Caco-2 (cell line): ENCODE measurements at places on chromosomes 6 and 20. TPM values are rescaled to one million over a fixed set of nuclear protein-coding genes. Genes with fewer than 3 reads are reported as not detected.

Gene GUCA1A
- not detected in 2 replicates for total RNA-seq

DNA sequence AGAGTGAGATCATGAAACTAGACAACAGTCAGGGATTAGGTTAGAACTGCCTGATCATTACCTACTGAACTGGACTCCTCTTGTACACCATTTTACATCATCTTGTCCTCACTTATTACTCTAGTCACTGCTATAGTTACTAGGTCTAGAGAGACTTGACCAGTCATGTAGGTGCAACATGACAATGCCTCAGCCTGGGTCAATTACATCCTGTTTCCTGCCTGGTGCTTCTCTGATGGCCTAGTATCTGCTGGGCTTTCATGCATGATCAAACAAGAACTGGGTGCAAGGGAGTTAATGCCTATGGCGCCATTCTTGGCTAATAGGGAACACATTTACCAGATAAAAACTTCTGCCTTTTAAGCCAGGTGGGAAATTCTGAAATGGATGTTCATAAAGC, 39.2 kb upstream of the MMS22L start:
- no peaks in the 10 kb centered on the region for H3K4me1 ChIP-seq
- H3K36me3 ChIP-seq = no peaks in the 10 kb centered on the region
- H3K27me3 ChIP-seq = no peaks in the 10 kb centered on the region
- no peak overlapping the region for H3K4me3 ChIP-seq
- no peak for DNase-seq
- H3K27ac ChIP-seq = no peak overlapping the region

- DNase-seq = peak; percentile 44
- no peaks in the 10 kb centered on the region for H3K27me3 ChIP-seq
- peaks cover 10% of the 10 kb centered on the region for H3K4me1 ChIP-seq
- no peaks in the 10 kb centered on the region for H3K36me3 ChIP-seq
- peak overlapping the region; percentile 95 for H3K27ac ChIP-seq
These were observed 54.0 kb upstream of the BTN3A2 start for GRCh38 chr6:26311012-26311384.

GRCh38 chr6:131258010-131258652, 122.9 kb downstream of the AKAP7 start:
- no peaks in the 10 kb centered on the region for H3K36me3 ChIP-seq
- no peak overlapping the region for H3K27ac ChIP-seq

Gene PMEPA1
- total RNA-seq = 3.3 and 3.7 TPM in 2 replicates

GRCh38 chr20:36170542-36171215, 16.1 kb downstream of the EPB41L1 start:
- DNase-seq = no peak
- no peaks in the 10 kb centered on the region for H3K36me3 ChIP-seq
- no peaks in the 10 kb centered on the region for H3K27me3 ChIP-seq
- H3K4me1 ChIP-seq = no peaks in the 10 kb centered on the region
- H3K27ac ChIP-seq = peak overlapping the region; percentile 24
- no peak overlapping the region for H3K4me3 ChIP-seq

DNA sequence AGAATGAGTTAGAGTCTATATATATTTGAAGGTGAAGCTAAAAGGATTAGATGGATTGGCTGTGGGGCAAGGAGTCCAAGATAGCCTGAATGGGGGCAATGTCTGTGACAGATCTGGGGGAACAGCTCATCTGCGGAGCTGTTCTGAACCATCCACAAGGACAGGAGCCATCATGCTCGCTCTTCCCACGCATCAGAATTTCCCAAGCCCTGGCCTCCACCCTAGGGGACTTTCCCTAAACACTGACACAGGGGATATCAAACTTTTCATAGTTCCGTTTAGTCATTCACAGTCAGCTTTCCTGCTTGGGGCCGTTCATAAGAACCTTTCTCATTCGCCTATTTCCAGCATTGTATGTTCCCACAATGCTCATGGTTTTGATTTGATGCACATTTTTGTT, 37.6 kb upstream of the CCN6 start:
- no peak overlapping the region for H3K27ac ChIP-seq
- H3K4me3 ChIP-seq = no peak overlapping the region
- no peak for DNase-seq
- no peaks in the 10 kb centered on the region for H3K4me1 ChIP-seq
- H3K36me3 ChIP-seq = no peaks in the 10 kb centered on the region

DNA sequence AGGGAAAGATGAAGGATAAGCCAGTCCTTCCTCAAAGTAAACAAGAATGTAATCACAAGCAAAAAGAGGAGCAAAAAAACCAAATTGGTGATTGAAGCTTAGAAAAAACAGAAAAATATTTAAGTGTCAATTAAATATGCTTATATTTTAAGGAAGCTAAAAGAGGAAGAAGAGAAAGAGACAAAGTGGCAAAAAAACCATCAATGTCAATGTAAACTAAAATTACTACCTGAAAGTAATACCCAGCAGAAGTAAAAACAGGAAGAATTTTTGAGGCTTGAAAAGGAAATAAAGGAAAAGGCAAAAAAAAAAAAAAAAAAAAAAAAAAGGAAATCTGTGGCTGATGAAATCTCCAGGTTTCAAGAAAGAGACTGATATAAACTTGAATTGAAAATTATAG, 36.2 kb upstream of the OGFRL1 start:
- no peaks in the 10 kb centered on the region; the same call in 1 of the 2 replicates for H3K27me3 ChIP-seq
- H3K4me1 ChIP-seq = peaks cover 6% of the 10 kb centered on the region; the same call in 1 of the 2 replicates
- H3K27ac ChIP-seq = no peak overlapping the region
- no peak overlapping the region for H3K4me3 ChIP-seq
- no peaks in the 10 kb centered on the region for H3K36me3 ChIP-seq
- no peak for DNase-seq

- DNase-seq = no peak
- peak overlapping the region; percentile 19 for H3K27ac ChIP-seq
- no peak overlapping the region for H3K4me3 ChIP-seq
- H3K36me3 ChIP-seq = no peaks in the 10 kb centered on the region
These were observed 72.5 kb upstream of the SULF2 start for GRCh38 chr20:47857569-47858464.

DNA sequence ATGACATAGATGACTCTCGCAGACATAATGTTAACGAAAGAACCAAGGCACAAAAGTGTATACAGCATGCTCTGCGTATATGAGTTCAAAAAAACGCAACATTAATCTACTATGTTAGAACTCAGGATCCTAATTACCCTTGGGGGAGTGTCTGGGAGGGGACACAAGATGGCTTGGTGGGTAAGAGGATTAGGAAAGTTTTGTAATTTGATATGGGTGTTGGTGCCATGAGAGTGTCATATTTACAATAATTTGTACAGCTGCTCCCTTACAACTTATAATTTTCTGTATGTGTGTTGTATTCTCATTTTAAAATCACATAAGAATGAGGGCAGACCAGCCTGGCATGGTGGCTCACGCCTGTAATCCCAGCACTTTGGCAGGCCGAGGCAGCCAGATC, 38.6 kb downstream of the TFEB start:
- no peaks in the 10 kb centered on the region for H3K27me3 ChIP-seq
- no peak for DNase-seq
- H3K4me3 ChIP-seq = no peak overlapping the region
- no peak overlapping the region for H3K27ac ChIP-seq
- H3K36me3 ChIP-seq = no peaks in the 10 kb centered on the region
- H3K4me1 ChIP-seq = peaks cover 10% of the 10 kb centered on the region

Gene HUS1B
- 0.74 and 0.79 TPM in 2 replicates for total RNA-seq

GRCh38 chr6:73169111-73169510, 56.2 kb downstream of the KHDC1L start:
- no peak overlapping the region for H3K4me3 ChIP-seq
- no peaks in the 10 kb centered on the region for H3K4me1 ChIP-seq
- no peaks in the 10 kb centered on the region for H3K36me3 ChIP-seq
- DNase-seq = no peak
- no peak overlapping the region for H3K27ac ChIP-seq

Gene TEAD3
- total RNA-seq = 51.8 and 57.2 TPM in 2 replicates

DNA sequence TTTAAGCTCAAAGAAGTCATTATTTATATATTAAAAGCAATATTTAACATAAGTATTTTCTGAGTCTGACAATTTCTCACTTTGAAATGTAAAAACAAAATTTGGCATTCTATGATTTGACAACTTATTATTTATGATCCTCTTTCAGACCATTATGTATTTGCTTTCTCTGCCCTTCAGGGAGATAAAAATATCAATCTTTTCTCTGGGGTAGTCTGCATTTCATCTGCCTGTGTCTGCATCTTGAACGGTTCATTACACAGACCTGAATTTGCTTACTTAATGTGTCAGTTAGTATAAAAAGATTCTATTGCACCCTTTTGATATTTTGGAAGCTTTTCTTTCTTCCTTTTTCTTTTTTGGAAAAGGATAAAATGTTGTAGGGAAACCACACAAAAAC, 354.0 kb upstream of the RGS17 start:
- no peak for DNase-seq
- no peak overlapping the region for H3K27ac ChIP-seq
- no peaks in the 10 kb centered on the region for H3K36me3 ChIP-seq
- no peak overlapping the region for H3K4me3 ChIP-seq

Gene CCM2L
- 0.16 and 0.32 TPM in 2 replicates for total RNA-seq

Gene ACSS2
- total RNA-seq = 64.5 and 76.0 TPM in 2 replicates
